ENCODE measurements at places on chromosomes 5 and 9.

DNA sequence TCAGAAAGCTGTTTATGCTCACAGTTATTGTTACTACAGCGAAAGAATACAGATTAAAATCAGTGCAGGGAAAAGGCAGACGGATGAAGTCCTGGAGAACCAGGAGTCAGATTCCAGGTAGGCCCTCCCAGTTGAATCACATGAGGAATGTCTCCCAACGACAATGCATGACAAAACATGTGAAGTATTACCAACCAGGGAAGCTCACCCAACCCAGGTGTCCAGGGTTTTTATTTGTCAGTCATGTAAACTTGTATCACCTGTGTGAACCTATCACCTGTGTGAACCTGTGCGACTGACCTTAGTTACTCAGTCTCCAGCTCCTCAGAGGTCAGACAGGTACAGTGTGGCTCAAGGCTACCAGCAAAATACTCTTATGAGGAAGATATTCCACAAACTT is 63.9 kb downstream of the KIAA1958 start:
- no peak for DNase-seq

- peak; percentile 74 for DNase-seq
Measured at GRCh38 chr9:99112750-99113413, 8.0 kb downstream of the TGFBR1 start.

GRCh38 chr5:169569513-169569912 is 14.1 kb upstream of the SPDL1 start:
- no peak for DNase-seq

DNA sequence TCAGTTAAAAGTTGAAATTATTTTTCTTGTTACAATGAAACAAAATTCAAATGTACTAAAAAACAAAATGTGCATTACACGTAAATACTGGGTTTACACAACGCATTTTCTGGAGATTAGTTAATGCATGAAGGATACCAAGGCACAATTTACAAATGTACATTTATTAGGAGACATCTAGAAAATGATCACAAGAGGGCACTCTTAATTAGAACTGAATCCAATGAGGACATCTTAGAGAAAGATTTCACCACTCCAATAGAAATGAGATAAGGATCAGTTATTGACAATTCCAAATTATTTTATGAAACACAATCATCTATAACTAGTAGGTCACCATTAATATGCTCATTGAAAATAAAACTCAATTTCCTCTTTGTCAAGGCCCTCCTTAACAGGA is 36.6 kb upstream of the CDH12 start:
- no peak for DNase-seq

GRCh38 chr9:34992376-34992951 is 2.9 kb downstream of the DNAJB5 start:
- no peak for DNase-seq

GRCh38 chr5:119470851-119471451 is 18.7 kb downstream of the HSD17B4 start:
- DNase-seq = peak; percentile 13

DNA sequence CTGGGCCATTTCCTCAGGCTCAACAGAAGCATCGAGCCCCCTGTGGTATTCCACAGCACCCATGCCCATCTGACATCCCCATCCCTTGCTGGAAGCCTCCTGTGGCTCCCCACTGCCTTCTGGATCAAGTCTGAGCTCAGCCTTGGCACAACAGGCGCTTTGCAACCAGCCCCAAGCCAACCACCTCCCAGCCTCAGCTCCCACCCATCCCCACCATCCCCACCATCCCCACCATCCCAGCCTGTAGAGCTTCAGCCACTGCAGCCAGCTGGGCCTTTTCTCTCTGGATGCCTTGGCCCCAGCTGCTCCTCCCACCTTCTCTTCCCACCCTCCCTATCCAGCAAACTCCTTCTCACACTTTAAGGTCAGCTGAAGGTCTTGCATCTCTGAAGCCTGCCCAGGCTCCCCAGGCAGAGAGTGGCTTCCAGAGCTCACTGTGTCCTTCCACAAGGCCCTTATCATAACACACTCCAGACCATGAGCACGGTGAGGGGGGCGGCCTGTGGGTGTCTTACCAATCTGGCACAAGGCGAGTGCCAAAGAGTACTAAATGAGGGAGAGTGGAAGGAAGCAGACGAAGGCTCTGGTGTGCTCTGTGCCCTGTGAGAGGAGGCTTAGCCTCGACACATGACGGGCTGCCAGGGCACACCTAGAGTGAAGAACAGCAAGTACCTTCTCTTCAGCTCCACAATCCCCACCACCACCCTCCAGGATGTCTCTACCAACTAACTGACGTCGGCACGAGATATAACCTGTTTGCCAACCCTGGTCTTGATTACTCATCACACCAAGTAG is 6.5 kb downstream of the HIGD2A start:
- no peak for DNase-seq

- no peak for DNase-seq
Measured at GRCh38 chr9:23380821-23381220, 445.2 kb downstream of the ELAVL2 start.

GRCh38 chr5:74174366-74174765 is 466.2 kb downstream of the ENC1 start:
- DNase-seq = no peak

DNA sequence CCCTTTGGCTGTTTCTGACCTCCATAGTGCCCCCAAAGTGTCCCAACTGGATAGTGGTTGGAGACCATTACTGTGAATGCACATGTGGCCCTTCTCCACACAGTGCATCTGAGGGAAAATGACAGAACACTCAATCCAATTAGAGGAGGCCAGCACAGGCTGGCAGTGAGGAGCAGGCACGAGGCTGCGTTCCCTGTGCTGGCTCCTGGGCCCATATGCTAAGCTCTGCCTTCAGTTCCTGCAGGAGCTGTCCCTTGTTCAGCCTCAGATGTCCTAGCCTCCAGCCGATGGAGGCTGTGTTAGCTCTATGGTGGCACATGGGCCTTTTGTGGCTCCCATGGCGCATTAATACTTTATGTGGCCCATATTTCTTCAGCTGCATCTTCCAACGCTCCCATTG is 35.8 kb downstream of the ALG2 start:
- no peak for DNase-seq

DNA sequence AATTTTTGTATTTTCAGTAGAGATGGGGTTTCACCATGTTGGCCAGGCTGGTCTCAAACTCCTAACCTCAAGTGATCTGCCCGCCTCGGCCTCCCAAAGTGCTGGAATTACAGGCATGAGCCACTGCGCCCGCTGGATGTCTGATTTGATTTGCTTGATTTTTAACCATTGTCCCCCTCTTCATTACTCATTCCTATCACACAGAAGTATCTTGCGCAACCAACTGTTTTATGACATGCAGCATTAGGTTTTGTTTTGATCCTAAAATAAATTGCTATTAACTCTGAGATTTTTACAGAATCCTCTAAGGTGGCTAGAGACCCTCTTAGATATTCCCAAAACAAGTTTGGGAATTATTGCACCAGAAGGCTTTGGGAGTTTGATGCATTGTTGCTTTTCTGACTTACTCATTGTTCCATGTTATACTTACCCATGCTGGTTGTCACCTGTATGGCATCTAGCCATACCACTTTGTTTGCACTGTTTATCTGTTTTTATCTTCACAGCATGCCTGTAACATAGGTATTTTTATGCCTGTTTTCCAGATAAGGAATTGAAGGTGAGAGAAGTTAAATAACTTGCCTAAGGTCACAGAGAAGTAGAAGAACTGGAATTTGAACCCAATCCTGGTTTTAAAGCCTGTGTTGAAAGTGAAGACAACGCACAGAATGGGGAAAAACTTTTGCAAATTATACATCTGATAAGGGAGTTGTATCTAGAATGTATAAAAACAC is 35.9 kb upstream of the PWWP2A start:
- DNase-seq = no peak

DNA sequence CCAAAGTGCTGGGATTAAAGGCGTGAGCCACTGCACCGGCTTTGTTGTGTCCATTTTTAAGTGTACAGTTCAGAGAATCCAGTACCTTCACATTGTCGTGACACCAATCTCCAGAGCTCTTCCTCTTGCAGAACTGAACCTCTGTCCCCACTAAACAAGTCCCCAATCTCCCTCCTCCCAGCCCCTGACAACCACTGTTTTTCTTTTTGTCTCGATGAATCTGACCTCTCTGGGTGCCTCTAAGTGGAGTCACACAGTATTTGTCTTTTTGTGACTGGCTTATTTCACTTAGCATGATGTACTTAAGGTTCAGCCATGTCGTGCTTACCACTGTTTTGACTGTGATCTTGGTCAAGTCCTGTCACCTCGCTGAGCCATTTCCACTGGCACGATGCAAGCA is 1.6 kb downstream of the WDR38 start:
- no peak for DNase-seq

DNA sequence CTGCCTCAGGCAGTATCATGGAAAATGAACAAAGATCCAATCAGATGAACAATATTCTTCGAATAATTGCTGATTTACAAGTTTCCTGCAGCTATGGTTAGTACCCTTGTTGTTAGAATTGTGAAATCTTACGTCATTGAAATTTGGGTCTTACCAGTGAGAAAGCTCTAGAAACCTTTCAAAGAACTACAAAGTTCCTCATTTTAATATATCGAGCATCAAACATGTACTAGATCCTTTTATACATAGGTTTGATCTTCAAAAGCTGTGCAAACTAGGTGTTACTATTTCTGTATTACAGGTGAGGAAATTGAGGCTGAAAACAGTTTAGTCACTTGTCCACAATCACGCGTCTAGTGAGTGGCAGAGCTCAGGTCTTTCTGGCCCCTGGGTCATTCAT is 43.7 kb upstream of the ANGPTL2 start:
- no peak for DNase-seq

DNA sequence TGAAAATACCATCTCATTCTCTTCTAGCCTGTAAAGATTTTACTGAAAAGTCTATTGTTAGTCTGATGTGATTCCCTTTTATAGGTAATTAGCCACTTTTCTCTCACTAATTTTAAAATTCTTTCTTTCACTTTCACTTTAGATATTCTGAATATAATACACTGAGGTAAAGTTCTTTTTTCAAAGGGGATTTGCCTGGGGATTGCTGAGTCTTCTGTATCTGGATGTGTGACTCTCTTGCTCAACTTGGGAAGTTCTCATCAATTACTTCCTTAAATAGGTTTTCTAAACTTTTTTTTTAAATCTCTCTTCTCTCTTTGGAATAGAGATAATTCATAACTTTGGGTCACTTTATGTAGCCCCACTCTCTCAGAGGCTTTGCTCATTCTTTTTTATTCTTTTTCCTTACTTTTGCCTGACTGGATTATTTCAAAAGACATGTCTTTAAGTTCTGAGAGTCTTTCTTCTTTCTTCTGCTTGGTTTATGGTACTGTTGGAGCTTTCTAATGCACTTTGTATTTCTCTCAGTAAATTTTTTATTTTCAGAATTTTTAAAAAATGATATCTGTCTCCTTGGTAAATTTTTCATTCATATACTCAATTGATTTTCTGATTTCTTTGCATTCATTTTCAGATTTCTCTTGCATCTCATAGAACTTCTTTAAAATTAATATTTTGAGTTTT is 55.9 kb upstream of the IL12B start:
- DNase-seq = no peak

- no peak for DNase-seq
Measured at GRCh38 chr9:130933114-130934046, 5.7 kb downstream of the FIBCD1 start.

DNA sequence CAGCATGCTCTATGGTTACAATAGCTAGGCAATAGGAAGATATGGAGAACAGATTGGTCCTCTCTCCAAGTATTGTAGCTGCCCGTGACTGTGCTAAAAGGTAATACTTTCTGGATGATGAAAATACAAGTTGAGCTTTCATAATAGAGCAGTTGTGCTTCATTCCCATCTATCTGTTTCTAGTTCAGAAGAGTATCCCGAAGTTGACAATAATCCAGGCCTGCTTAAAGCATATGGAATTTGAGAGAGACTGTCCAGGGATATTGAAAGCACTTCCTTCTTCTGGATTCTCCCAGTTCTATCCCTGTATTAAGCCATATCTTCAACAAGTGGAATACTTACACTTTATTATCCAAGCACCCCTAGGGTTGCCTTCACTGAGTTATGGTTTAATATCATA is 350.4 kb downstream of the EFNA5 start:
- DNase-seq = no peak

- DNase-seq = no peak
Measured at GRCh38 chr9:19026375-19026774, 6.6 kb downstream of the SAXO1 start.

GRCh38 chr5:33203931-33204330 is 236.8 kb upstream of the TARS1 start:
- DNase-seq = no peak

- no peak for DNase-seq
Measured at GRCh38 chr5:67378256-67378655, 181.7 kb upstream of the CD180 start.

GRCh38 chr5:67695369-67695768 is 498.8 kb upstream of the CD180 start:
- no peak for DNase-seq

GRCh38 chr5:143516249-143516648 is 112.8 kb upstream of the NR3C1 start:
- DNase-seq = no peak

DNA sequence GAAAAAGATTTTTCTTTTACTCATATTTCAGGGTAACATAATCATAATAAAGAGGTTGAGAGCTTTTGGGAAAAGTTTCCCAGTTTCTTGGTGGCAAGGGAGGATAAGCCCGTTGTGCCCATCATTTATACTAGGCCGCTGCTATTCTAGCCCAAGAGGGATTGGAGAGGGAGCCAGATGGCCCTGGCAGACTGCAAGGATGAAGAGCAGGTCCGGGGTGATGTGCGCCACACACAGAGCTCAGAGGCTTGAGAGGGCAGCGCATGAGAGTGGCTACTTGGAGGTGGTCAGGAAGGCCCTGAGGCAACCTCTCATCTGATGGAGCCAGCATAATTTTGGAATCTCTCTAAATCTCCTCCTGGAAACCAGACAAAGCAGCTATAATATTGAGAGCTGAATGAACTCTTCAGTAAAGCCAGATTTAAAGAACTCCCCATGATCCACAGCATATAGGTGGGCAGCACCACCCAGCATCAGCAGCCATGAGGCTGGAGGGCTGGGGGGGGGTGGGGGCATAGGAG is 110.1 kb downstream of the MED27 start:
- no peak for DNase-seq

GRCh38 chr5:160556846-160557245 is 135.2 kb downstream of the PTTG1 start:
- DNase-seq = no peak

- no peak for DNase-seq
Measured at GRCh38 chr5:150065346-150065745, 21.0 kb downstream of the CSF1R start.

- no peak for DNase-seq
Measured at GRCh38 chr5:148353634-148354033, 18.3 kb downstream of the SPINK9 start.

- no peak for DNase-seq
Measured at GRCh38 chr9:6567140-6567591, 78.4 kb downstream of the GLDC start.

DNA sequence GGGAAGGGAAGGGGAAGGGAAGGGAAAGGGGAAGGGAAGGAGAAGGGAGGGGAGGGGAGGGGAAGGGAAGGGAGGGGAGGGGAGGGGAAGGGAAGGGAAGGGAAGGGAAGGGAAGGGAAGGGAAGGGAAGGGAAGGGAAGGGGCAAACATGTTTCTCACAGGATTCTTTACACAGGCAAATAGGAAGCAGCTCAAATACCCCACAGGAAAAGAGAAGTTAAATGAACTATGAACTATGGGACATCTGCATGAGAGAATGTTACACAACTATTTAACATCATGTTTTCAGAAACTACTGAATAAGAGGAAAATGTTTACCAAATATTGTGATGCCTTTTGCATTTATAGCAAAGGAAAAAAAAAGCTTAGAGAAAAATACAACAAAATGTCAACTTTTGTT is 125.4 kb upstream of the SLC30A5 start:
- DNase-seq = no peak

- DNase-seq = no peak
Measured at GRCh38 chr5:116629168-116629567, 54.5 kb upstream of the SEMA6A start.

Data from naive thymus-derived CD8-positive, alpha-beta T cell (primary cell).